ENCODE measurements at places on chromosomes 6 and 20.

DNA sequence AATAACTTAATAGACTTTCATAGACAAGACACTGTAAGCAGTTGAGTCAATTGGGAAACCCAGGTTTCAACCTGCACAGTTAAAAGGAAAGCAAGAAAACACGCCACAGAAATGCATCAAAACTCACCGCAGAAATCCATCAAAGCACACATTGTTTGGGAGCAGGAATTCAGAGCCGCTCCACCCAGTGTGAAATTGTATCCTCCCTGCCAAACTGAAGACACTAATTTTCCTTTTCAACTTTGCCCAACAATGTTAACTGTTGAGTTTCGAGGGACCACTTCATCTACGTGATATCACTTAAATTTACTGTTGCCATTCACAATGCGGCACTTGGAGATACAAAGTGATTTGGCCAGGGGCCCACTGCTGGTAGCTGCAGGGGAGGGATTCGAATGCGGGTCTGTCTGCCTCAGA is 92.7 kb downstream of the DACT2 start:
- DNase-seq, result no peak

DNA sequence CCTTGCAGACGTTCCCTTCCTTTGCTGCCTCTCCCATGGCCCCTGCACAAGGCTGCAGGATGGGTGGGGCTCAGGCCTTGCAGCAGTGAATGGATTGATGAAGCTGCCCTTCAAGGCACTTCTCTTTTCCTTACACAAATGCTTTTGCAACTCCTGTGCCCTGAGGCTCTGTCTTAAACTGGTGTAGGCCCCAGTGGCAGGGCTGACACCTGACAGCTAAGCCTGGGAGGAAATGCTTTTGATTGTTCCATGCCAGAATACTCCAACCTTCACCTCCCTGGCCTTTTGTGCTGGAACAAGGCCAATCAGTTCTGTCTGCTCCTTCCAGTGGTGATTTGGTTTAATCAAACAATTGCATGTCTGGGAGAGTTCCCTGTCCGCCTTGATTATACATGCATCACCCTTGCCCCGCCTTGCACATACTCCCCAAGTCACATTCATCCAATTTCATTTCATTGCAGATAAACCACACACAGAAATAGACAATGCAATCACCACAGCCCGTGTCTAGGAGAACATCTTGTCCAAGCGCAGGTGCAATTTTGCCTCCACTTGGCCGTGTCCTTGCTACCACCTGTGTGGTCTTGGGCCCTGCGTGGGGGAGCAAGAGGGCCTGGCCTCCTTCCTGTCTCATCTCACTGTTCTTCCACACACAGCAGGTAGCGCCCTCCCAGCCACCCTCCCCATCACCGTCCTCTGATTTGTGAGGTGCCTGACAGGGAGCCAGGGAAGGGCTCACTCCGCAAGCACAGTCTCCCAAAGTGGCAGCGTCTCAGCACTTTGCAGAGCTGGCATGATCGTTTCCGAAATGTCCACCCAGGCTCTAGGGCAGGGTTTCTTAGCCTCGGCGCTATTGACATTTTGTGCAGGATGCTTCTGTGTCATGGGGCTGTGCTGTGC is 120.4 kb downstream of the CDH26 start:
- DNase-seq, result no peak

DNA sequence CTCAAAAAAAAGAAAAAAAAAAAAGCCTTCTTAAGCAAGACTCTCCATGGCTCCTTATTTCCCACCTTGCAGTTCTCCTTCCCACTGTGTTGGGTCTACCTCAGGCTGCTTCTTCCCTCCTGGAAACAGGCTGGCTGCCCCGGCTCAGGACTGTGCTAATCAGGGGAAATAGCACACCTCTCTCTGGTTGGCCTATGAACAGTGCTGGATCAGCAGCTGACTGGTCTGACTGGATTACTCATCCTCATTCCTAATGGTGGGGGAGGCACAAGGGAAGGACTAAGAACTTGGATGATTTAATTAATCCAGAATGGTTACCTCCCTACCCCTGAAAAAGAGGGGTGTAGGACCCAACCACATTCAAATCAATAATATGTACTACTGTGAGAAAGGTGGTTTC is 3.9 kb upstream of the SRSF3 start:
- DNase-seq, result peak; percentile 35

DNA sequence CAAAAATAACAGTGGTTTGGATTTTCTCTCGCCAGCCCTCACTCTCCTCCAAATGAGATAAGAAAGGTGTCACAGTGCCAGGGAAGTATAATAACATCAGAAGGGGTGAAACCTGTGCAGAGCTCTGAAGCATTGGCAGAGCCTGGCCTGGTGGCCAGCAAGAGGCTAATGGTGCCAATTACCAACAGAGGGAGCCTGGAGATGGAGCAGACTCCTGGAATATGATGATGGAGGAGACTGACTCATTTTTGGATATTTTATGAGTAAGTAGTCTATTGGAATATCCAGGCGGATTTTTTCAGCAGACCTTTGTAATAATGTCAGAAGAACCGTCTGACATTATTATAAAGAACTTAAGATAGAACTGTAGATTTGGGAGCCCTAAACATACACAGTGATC is 442.6 kb upstream of the MARCKS start:
- no peak for DNase-seq

DNA sequence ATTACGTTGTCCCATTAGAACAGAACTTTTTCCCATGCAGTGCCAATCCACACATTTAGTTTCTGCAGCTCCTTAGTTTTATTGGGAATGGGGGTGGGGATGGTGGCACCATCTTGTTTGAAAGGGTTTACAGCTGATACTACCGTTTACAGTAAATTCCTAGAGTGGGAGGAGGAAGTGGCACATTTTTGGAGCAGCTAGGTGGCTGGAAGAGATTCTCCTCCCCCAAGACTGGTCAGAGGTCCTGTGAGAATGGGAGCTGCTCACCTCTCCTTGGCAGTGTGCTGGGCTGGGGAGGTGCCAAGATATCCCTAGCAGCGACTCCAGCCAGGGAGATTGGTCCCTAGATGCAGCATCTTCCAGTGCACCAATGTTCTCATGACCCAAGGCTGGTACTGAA is 12.4 kb upstream of the CCN6 start:
- no peak for DNase-seq

GRCh38 chr20:51489611-51490010 is 52.9 kb downstream of the NFATC2 start:
- no peak for DNase-seq

- DNase-seq, result no peak
Observed at GRCh38 chr20:23081263-23081819, 4.8 kb downstream of the CD93 start.

DNA sequence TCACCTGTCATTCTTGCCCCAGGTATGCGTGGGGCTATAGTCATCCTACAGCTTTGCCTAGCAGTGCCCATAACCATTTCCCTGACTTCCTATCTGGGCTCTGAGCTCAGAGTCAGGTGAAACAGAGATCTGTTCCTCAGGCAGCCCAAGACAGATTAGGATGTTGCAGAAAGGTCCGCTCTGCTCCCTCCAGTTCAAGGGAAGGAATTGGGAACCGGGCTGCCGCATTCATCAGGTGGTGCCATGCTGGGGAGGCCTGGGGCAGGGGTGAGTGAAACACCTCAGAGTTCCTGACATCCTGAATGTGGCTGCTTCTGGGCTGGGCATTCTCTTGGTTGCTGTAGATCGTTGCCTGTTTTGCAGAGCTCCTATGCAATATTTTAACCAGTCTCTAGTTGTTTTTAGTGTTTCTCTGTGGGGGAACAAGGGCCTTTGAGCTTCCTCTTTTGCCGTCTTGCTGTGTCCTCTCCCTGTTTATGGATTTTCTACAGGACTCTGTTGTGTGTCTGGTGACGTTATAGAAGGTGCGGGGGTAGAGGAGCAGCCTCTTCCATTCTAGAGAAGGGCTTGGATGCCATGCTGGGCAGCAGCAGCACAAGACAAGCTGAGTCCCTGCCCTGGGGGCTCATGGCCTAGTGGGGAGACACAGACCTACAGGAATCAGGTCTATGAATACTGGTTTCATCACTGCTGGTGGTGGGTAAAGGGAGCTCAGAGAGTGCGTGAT is 9.2 kb downstream of the ENTPD6 start:
- DNase-seq, result peak; percentile 42

DNA sequence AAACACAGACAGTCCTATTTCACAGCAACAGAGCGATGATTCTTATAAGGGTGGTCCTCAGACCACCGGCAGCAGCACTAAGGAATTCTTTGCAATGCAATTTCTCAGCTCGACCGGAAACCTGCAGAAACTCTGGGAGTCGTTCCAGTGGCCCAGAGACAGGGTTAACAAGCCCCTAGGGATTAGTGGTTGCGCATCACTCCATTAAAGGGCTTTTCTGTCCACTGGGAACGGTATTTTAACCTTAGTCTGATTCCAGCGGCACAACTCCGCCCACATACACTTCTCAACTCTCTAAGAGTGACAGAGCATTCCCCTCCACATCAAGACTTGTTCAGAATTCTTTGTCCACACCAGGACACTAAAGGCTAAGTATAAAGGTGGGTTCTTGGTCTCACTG is 341.5 kb downstream of the TFAP2A start:
- no peak for DNase-seq

DNA sequence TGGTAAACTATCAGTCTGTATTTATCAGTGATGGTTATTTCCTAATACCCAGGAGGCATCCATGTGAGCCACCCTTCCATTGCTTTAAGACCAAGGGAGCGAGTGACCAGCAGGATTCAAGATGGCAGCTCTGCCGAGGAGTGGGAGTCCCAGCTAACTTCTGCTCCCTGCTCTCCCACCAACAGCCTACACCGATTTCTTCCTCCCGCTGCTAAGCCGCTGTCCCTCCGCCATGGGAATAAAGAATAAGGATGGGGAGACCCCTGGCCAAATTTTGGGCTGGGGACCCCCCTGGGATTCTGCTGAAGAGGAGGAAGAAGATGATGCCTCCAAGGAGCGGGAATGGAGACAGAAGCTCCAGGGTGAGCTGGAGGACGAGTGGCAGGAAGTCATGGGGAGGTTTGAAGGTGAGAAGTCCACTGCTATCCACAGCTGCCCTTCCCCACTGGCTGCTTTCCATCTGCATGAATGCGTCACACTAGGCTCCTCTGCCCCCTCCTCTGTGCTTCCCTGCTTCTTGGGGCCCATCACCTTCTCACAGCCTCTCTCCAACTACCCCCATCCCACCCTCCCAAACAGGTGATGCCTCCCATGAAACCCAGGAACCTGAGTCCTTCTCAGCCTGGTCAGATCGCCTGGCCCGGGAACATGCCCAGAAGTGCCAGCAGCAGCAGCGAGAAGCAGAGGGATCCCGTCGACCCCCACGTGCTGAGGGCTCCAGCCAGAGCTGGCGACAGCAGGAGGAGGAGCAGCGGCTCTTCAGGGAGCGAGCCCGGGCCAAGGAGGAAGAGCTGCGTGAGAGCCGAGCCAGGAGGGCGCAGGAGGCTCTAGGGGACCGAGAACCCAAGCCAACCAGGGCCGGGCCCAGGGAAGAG is 10.3 kb downstream of the NFKBIL1 start:
- DNase-seq, result peak; percentile 36

- no peak for DNase-seq
Observed at GRCh38 chr6:136403110-136403980, 113.7 kb upstream of the BCLAF1 start.

GRCh38 chr6:79180052-79180451 is 54.4 kb downstream of the HMGN3 start:
- DNase-seq, result no peak

GRCh38 chr6:53718597-53719460 is 53.3 kb upstream of the KLHL31 start:
- peak; percentile 59 for DNase-seq
